ENCODE measurements at places on chromosomes 6 and 20.
A peak's percentile ranks its signal among the peaks of the same experiment; 100 is the strongest.

DNA sequence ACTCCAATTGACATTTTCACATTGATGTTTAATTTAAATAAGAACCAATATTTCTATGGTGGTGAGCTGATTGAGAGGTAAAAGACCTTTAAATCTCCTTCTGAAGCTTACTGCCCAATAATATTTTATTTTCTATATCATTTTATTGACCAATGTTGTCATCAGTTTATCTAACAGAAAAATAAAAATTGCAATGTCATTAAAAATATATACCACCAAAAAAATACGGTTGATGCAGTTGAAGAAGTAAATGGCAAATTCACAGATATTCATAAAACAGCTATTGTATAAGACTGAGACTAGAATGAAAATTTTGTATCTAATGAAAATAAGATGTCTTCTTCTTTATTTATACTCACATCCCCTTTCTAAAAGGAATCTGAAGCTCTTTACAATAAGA, 1033.0 kb upstream of the FLRT3 start:
- DNase-seq = no peak

- DNase-seq = no peak
Measured at GRCh38 chr6:31144296-31144969, 5.6 kb upstream of the PSORS1C2 start.

DNA sequence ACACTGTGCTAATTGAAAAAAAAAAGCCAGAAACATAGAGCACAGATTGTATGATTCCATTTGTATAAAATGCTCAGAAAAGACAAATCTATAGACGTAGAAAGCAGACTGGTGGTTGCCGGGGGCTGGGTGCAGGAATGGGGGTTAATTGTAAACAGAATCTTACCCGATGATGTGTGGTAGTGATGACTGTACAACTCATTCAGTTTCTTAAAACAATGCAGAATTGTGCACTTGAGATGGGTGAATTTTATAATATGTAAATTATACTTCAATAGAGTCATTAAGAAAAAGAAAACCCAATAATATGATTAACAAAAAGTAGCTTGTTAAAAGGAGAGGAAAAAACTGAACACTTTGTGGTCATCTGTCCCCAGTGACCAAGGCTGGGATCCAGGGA, 3.7 kb upstream of the MYLK4 start:
- no peak for DNase-seq

DNA sequence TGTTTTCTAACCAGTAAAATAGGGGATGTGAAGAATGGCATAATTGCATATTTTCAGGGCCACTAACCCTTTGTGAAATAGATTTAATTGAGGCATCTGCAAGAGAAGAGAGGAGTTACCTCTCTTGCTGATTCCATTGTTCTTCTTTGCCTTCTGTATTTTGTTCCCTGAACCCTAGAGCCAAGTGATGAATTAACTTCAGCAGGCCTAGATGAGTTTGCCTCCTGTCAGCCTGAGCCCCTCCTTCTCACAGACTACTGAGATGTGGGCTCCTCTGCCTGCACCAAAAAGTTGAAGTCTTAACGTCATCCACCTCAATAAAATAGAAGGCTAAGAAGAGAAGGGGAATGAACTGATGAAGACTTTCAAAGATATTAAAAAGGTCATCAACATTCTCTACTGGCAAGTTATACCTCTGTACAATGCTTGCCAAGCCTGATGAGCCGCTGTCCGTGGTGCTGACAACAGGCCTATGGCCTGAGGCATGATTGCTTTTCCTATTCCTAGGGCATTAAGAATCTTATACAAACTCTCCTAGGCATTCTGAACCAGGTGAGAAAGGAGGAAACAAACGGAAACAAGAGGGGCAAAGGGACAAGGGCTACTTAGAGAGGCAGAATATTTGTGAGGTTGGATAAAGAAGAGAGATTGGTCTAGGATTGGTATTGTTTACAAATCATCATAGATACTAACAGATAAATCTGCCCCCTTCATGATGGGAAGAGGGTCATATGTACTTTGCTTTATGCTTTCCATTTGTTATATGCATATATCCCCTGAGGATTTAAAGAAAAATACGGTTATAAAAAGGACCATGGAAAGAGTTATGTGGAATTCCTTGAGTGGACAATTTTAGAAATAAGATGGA, 46.8 kb downstream of the CD24 start:
- DNase-seq = peak; percentile 33

DNA sequence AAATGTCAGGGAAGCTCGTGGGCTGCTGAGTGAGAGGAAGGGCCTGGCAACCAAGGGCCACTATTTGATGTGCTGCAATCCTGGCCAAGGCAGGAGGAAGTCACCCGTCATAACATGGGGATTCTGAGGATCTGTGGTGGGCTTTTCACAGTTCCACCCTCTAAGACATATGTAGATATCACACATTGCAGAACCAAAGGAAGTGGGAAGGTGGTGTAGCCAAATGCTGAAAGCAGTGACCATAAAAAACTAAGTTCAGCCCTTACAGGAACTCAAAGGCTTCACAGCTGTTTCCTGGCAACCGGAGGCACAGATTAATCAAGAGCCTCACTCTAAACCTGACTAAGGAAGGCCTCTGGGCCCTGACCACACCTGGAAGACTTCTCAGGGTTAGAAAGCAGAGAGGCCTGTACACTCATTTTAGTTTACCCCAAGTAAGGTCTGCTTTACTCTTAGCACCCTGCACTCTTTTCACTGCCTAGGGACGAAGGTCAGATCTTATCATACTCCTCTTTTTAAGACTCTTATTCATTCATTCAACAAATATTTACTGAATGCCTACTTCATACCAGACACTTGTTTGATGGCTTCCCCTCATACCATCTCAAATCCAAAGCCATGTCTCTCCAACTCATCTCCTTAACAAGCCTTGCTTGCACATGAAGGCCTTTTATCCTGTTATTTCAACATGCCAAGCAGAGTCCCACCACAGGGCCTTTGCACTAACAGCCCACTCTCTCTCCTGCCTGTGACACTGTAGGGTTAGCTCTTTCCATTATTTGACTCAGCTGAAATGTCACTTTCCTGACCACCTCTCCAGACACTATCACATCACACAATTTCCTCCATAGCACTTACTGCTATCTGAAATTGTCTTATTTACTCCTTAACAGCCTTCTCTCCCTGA, 2.6 kb downstream of the UBE2V1 start:
- peak; percentile 62 for DNase-seq

DNA sequence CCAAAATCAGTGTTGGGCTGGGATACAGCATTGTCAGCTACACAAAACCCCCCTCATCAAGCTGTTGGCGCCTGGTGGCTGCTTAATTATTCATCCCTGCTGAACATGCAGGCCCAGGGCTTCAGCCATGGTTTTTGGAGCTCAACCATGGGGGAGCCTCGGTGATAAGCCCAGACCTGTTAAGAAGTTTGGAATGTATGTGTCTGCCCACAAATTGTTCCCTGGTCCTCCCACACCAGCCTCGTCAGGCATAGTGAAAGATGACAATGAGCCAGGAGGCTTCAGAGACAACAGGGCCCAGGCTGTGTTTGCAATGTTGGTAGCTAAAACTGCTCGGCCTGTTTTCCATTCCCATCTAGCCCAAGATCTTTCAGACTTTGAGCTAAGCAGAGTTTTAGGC, 34.8 kb upstream of the SIRPA start:
- DNase-seq = no peak

DNA sequence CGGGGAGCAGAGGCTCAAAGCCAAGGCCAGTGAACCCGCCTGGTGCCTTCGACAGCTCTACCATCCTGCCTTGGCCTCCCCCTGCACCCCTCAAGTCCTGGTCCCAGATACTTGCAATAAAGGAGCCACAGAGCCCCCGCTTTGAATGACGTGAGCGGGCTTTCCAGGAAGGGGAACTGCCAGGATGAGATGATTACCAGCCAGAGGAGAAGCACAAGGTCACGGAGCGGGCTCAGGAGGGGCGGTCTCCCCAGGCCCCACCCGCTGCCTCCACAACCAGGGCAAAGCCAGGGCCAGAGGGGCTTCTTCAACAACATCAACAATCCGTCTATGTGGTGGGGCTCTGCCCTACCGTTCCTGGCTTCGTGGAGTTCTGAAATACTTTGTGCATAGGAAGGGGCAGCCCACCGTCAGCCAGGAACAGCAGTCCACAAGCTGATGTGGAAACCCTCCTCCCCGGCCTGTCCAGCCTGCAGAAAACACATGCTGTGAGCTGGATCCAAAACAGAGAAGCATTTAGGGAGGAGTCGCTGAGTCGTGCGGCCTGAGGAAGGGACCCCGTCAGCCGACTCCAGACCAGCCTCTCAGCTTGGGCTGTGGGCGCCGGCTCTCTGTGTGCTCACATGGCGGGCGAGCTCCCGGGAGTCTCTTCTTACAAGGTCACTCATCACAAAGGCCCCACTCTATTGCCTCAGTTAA, 392.5 kb downstream of the CDH4 start:
- no peak for DNase-seq

DNA sequence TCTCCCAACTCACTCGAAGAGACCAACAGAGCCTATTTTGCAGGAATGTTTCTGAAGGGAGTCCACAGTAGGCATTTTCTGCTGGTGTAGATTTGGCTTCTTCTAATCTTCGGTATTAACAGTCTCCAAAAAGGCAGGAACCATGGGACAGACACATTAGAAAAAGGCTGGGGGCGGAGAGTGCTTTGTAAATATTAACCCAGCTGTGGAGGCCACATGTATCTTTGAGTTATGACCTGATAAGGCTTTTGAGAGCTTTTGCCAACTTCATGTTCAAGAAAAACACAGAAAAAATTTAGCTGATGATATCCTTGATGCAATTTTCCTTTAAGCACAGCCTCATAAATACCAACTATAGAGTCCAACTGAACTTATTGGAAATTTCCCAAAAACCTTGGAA, 119.4 kb upstream of the TSHZ2 start:
- no peak for DNase-seq

- DNase-seq = no peak
Measured at GRCh38 chr6:161445021-161445799, 171.3 kb upstream of the AGPAT4 start.

DNA sequence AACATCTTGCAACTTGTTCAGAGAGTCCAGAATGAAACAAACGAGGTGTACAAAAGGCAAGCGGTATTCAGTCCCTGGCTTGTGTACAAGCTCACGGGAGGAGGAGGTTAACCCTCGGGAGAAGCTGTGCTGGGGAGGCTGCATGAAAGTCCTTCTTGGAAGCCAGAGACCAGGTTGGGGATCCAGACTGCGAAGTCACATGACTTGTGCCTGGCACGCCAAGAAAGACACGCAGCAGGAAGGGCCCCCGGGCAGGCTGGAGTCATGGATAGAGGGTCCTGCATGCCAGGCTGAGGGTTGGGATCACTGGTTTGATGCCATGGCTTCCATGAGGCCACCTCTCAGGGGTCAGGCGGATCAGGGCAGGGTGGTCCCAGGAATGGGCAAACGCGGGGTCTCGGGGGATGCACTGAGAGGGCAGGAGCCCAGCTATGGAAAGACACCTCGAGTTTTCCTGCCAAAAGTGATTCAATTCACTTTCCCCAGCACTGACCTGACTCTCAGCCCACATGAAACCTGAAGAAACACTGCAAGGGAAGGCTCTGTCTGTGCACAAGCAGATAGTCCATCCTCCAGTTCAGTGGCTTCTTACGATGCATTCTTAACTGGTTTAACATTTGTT, 79.4 kb downstream of the DLL1 start:
- no peak for DNase-seq

DNA sequence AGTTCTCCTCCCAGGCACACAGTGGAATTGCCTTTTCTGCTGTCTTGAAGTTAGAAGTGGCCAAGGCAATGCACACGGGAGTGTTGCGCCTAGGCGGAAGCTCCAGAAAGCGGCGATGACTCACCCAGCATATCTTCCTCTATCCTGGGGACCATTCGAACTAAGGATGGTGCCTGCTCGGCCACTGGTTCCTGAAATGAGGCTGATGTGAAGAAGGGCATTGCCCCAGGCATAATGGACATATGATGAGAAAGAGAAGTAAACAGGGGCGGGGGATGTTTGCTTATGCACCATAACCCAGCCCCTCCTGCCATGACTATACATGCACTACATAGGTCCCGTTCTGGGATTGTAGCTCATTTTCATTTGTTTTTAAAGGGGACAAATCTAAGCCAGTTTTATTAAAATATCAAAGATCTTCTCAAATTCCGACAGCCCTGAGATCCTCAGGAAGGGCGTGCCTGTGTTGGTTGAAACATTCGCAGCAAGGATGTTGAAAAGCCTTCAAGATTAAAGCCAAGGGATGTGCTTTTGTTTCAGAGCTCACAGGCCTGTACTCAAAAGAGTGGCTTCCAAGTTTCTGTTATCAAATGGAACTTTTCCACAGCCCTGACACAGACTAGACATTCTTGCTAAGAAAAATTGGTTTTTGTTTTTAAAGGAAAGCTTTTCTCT, 218.5 kb downstream of the LY86 start:
- DNase-seq = peak; percentile 97

DNA sequence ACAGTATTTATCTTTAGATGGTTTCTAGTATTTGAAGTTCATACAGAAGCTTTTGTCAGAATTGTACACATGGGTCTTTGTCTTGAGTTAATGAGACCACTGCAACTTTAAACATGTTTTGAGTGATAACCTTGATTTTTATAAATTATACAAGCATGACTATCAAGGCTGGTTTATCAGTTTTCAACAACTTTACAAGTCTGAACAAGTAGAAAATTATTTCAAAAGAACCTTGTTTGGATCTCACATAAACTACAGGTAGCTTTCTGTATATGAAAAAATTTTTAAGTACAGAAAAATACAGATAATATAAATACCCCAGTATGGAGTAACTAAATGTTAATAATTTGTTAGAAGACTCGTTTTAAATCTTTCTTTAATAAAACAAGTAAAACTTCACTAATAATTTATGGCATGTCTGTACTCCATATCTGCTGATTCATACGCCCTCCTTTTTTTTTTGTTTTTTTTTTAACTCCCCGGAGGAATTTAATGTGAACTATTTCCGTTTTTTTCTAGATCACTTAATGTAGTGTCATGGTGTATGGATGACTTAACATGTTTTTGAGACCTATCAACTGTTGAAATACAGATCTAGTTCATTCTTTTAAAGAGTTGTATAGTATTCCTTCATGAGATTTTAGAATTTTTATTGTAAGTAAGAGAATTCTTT, 18.3 kb downstream of the VAPB start:
- no peak for DNase-seq

GRCh38 chr6:118912646-118913045, 18.7 kb downstream of the ASF1A start:
- DNase-seq = no peak

- DNase-seq = no peak
Measured at GRCh38 chr6:9398071-9398766, 962.9 kb upstream of the SLC35B3 start.

DNA sequence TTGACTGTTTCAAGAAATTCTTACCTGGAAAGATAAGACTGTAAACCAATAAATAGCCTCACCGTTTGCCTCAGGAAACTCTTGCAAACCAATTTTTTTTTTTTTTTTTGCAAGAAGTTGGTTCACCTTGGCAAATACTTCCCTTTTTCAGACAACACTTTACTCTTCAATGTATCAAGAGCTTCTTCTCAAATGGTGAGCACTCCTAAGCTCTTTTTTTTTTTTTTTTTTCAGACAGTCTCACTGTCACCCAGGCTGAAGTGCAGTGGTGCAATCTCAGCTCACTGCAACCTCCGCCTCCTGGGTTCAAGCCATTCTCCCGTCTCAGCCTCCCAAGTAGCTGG, 22.7 kb upstream of the SNTA1 start:
- DNase-seq = no peak

GRCh38 chr20:39986173-39986904, 702.7 kb downstream of the MAFB start:
- DNase-seq = no peak

- no peak for DNase-seq
Measured at GRCh38 chr6:20338156-20338555, 63.5 kb upstream of the E2F3 start.

GRCh38 chr6:99344289-99344688, 5.2 kb downstream of the FAXC start:
- DNase-seq = no peak

GRCh38 chr6:49001856-49002541, 461.1 kb downstream of the MMUT start:
- DNase-seq = no peak

Measured in AML-193 (cell line).